Right atrium auricular region (tissue), 2 donors: ENCODE measurements at places on chromosomes 11 and 22. TPM values are rescaled to one million over a fixed set of nuclear protein-coding genes. Genes with fewer than 3 reads are reported as not detected.

DNA sequence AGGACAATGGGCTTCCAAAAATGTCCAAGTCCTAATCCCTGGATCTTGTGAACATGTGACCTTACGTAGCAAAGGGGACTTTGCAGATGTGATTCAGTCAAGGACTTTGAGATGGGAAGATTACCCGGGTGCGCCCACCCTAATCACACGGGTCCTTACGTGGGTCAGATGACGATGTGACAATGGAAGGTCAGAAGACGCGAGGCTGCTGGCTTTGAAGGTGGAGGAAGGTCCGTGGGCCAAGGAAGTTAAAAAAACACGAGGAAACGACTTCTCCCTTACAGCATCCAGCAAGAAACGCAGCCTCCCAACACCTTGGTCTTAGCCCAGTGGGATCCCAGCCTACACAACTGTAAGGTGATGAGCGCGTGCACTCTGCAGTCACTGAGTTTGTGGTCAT is 860.1 kb downstream of the TBC1D22A start:
- DNase-seq = peak; percentile 26

GRCh38 chr11:38460429-38460828 is 1862.4 kb upstream of the RAG2 start:
- no peak for DNase-seq

GRCh38 chr11:46330154-46330553 is 17.1 kb upstream of the DGKZ start:
- no peak for DNase-seq

GRCh38 chr11:14411818-14412217 is 52.8 kb upstream of the RRAS2 start:
- peak; percentile 79 for DNase-seq

DNA sequence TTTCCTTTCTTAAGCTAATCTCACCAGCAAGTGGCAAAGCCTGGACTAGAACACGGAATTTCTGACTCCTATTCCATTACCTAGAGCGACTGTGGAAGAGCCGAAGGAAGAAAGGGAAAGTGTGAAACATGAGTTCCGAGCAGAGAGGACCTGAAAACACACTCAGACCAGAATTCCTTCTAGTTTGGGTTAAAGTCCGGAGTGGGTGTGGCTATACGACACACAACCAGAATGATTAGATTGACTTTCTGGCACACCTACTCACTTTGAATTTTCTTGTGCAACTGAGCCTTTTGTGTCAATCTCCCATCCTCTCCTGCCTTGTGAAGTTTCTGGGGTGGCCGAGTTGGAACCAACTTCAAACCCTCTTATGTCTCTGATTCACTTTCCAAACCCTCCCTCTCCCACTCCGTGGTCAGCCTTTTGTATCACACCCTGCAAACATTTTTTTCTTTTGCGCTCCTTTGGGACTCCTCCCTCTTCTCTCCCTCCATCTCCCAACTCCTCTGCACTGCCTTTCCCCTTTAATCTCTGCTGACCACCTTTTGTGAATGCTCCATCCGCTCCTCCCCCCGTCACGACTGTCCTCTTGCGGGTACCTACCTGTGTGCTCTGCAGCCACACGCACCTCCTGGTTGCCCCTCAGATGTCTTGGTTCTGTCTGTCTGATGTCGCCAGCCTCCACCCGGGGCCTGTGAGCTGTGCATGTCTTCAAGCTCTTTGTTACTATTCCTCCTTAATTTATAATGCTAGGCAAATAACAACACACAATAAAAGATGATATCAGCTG is 86.3 kb upstream of the BLID start:
- DNase-seq = no peak

Gene NRXN2
- total RNA-seq = 0.85 TPM

- no peak for DNase-seq
These were observed 301.8 kb downstream of the AASDHPPT start for GRCh38 chr11:106379265-106379664.

DNA sequence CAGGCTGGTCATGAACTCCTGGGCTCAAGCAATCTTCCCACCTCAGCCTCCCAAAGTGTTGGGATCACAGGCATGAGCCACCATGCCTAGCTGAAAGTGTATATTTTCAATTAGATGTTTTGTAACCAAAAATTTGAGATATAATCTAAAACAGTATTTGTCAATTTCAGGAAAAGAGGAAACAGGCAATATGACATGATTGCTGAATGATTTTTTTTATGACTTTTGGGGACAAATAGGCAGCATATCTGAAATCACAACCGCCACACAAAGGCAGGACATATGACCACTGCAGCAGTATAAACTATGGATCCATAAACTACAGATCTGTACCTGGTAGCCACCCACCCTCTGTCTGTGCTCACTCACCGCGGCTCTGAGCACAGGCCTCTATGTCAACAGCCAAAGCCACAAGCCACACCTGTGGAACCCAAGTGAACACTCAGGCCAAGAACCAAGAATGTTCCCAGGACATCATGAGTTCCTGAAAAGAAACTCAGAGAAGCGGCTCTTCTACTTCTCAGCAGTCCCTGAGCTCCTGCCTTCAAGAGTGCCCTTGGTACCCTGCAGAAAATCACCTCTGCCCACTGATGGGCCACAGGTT is 22.5 kb downstream of the PISD start:
- DNase-seq = no peak

GRCh38 chr11:66313321-66314185 is 3.3 kb downstream of the CD248 start:
- no peak for DNase-seq

DNA sequence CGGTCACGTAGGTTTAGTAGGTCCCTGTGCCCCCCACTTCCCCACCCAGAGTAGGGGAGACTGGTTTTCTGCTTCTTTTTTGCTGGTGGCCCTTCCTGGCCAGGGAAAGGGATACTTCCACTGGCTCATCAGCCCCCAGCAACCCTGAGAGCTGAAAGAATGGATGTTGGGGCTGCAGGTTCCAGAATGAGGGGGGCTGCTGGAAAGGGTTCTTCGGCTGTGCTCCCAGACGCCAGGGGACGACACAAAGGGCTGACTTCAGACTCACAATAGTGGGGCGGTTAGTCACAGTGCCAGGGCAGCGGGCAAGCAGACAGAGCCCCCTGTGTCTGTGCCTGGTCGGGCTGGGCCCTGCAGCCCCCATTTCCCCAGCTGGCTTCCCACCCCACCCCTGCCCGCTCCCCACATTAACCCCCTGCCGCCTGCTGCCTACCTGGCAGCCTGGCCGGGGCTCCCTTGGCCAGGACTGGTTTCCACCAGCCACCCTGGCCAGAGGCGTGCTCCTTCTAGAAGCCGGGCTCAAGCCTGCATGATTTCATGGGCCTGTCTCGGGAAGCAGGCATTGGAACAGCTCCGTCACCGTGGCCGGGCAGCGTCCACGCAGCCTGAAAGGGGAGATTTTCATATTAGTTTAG is 79.1 kb upstream of the WNT7B start:
- DNase-seq = no peak

- DNase-seq = no peak
These were observed 77.5 kb downstream of the BDNF start for GRCh38 chr11:27622541-27623300.

Gene OR4C5
- total RNA-seq = not detected

- no peak for DNase-seq
These were observed 48.1 kb downstream of the CYTH4 start for GRCh38 chr22:37330200-37331033.

Gene OR5B21
- total RNA-seq = not detected

DNA sequence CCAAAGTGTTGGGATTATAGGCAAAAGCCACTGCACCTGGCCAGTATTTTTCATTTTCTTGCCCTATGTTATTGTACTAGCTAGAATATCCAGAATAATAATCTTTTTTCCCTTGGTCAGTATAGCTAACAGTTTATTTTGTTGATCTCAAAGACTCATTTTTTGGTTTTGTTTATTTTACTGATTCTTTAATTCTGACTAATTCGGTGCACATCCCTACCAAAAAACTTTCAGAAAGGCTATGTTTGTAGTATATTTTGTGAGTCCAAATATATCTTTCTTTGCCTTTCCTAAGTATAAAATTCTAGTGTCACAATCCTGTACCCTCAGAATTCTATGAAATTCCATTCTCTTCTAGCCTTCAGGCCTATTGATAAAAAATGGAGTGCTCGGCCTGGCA is 84.3 kb downstream of the PHF21A start:
- no peak for DNase-seq

DNA sequence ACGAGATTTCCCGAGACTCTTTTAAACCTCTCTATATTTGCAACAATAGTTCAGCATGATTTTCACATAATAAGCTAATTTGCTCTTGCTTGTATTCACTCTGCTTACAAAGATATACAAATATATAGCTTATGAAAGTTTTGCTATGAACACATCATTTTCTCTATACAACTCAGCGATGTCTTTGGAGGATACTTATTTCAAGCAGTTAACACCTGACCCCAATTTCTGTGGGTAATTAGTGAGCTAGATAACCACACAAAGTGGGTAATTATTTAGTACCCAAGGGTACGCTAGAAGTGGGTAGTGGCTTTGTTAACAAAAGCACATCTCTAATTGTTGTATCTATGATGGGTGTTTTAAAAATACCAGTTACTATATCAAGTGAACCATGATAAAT is 12.3 kb downstream of the BLID start:
- DNase-seq = no peak

- DNase-seq = no peak
These were observed 4.8 kb upstream of the ELFN2 start for GRCh38 chr22:37431801-37432707.

Gene HEPHL1
- not detected for total RNA-seq

GRCh38 chr22:42685941-42686653 is 34.6 kb downstream of the A4GALT start:
- peak; percentile 72 for DNase-seq

DNA sequence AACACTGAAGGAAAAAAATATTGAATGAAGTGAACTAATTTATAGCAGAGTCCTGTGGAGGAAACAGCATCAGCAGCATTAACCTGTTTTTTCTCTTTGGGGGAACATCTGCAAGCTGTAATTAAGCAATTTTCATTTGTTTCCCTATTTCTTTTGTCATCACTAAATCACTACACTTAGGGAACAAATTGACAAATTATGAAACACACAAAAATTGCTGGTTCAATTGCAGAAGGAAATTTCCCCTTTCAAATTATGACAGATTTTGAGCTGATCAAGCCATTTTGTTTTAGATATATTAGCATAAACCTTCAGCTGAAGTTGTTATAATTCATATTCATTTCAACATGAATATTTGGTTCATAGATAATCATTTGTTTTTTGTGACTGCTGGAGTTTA is 22.2 kb upstream of the RAG2 start:
- DNase-seq = no peak

Gene OR51B5
- total RNA-seq = not detected

GRCh38 chr22:21025266-21025665 is 7.1 kb downstream of the SLC7A4 start:
- DNase-seq = no peak

Gene OR8G1
- not detected for total RNA-seq

- no peak for DNase-seq
These were observed 107.6 kb upstream of the ASPHD2 start for GRCh38 chr22:26321469-26321913.

Gene LGALS12
- not detected for total RNA-seq

- no peak for DNase-seq
These were observed 31.8 kb downstream of the MICAL2 start for GRCh38 chr11:12142176-12142575.

DNA sequence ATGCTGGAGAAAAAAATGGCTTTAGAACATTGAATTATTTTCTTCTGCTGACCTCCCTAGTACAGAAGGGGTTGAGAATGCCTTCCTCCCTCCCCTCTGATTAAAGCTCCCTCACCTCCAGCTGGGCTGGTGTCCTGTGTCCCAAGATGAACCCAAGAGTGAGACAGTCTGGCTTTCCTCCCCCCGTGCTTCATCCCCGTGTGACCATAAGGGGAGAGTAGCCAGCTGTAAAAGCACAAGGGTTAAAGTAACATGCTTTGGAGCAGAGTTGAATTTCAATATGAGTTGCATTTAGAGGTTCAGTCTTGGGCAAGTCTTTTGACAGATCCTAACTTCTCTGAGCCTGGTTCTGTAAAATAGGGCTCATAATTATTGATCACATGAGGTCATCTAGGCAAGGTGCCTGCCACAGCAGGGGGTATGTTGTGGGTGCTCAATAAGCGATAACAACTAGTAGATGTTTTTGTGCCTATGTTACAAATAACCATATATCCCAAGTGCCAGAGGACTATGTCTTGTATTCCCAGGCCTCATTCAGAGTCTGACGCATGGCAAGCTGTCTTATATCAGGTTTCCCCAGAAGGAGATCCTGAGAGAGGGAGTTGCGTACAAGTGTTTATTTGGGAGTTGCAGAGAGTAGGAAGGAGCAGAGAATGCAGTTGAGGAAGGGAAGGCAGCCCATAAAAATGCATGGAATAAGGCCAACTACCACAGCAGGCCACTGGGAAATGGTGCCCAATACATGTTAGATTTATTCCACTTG is 4.1 kb downstream of the PRG2 start:
- DNase-seq = no peak

GRCh38 chr22:37210041-37210803 is 2.1 kb downstream of the SSTR3 start:
- DNase-seq = no peak

Gene NUDT8
- total RNA-seq = 78.6 TPM

Gene CSNK2A3
- total RNA-seq = 0.75 TPM

GRCh38 chr11:57358543-57358961 is 20.4 kb downstream of the P2RX3 start:
- DNase-seq = no peak

GRCh38 chr11:18836417-18836816 is 44.8 kb upstream of the PTPN5 start:
- DNase-seq = no peak

DNA sequence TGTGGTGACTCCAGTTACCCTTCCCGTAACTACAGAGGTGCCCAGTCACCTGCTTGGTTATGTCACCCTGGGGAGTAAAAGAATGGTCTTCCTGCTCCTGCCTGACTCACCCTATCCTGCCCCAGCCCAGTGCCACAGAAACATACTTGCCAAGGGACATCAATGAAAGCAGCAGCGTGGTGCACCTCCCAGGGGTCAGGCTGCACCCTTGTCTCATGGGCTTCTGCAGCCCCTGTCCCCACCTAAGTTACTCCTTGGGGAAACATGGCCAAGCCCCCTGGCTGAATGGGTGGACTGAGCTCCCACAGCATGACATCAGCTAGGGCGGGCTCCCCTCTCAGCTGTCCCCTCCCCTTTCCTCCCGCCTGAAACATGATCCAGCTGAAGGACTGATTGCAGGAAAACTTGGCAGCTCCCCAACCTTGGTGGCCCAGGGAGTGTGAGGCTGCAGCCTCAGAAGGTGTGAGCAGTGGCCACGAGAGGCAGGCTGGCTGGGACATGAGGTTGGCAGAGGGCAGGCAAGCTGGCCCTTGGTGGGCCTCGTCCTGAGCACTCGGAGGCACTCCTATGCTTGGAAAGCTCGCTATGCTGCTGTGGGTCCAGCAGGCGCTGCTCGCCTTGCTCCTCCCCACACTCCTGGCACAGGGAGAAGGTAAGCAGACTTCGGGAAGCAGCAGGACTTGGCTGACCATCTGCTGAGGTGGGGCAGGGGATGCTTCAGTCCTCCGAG is at the start of gene HTR3A:
Gene HTR3A, plus strand, starts transcription at position 368 of the 730 bp plus-strand sequence. Its CDS starts 218 bp downstream, at position 586.
- DNase-seq = peak; percentile 74

- DNase-seq = no peak
These were observed 563.1 kb upstream of the LUZP2 start for GRCh38 chr11:23933721-23934120.

Gene RAD9A
- total RNA-seq = 6.2 TPM
